Uterus (tissue), 4 donors: ENCODE measurements at places on chromosomes 13 and 19.
A peak's percentile ranks its signal among the peaks of the same experiment; 100 is the strongest.

DNA sequence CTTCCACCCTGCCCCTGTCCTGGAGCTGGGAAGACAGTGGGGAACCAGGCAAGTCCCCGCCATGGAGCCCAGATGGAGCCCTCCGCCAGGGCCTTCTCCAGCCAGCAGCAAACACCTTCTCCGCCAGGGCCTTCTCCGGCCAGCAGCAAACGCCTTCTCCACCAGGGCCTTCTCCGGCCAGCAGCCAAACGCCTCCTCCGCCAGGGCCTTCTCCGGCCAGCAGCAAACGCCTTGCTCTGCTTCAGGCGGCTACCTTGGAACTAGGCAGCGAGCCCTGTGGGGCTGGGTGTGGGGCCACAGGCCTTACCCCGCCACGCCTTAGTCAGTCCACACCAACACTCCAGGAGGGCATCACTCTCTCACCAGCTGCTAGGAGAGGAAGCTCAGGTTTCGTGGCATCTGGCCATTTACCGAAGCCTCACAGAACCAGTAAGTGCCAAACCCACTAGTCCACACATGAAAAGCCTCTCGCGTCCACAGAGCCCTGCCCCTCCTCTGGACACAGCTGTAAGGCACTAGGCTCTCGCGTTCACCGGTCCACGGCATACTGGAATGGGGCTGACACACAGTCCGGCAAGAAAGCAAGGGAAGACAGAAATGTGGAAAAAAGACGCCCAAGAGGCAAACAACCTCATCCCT is 41.0 kb downstream of the MLLT1 start:
- peak; percentile 78 for DNase-seq

- no peak for DNase-seq
Observed at GRCh38 chr13:79562557-79562956, 81.6 kb downstream of the NDFIP2 start.

- no peak for DNase-seq
Observed at GRCh38 chr19:42422901-42423461, 4.2 kb downstream of the LIPE start.

DNA sequence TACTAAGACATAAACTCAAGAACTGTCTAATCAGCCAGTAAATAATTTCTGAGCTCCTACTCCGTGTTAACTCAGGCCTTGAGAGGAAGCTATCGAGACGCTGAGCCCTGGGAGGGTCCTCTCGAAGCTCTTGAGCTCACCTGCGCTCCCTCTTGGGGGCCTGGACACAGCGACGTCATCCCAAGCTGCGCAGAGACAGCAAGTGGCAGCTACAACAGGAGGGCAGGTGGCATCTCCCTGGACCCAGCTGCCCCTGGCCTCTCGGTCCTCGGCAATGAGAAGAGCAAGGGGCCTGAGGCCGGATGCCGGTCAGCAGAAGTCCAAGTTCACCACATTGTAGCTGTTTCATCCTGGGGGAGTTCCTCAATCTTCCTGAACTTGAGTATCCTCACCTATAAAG is 30.5 kb upstream of the TUBGCP3 start:
- no peak for DNase-seq

DNA sequence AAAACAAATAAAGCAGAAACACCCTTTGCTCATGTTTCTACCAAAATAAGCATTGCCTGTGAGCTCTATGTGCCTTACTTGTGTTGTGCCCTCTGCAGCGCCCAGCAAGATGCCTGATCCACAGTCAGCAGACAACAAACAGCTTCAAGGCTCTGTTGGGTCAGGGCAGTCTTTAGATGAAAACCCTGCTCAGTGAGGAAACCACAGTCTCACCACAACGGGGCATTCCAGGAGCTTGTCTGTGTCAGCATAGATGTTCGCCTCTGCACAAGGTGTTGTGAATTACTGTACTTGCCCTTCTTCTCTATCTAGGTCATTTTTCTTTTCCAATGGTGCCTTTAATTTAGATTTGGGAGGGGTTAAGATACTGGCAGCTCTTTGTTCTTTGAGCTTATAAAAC is 251.9 kb downstream of the COL4A1 start:
- DNase-seq: no peak

GRCh38 chr13:36217456-36217855 is 3.1 kb upstream of the SOHLH2 start:
- DNase-seq: no peak

DNA sequence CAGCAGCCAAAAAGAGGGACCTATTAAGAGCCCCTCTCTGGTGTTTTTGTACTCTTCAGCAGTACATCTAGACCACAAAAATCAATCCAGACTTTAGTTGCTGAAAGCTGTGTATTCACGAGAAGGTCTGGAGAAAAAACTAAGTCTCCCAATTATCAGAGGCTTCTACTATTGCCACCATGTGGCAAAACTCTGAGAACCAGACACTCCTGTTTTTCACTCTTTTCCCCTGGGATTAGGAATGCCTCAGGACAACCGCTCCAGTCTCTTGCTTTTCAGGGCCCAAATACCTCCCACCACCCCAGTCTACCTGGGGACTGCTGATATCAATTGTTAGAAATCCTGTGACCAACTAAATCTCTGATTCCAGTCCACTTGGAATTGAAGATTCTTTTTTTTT is 30.1 kb upstream of the OBI1 start:
- no peak for DNase-seq

- no peak for DNase-seq
Observed at GRCh38 chr19:289651-290371, 1.4 kb downstream of the PLPP2 start.

DNA sequence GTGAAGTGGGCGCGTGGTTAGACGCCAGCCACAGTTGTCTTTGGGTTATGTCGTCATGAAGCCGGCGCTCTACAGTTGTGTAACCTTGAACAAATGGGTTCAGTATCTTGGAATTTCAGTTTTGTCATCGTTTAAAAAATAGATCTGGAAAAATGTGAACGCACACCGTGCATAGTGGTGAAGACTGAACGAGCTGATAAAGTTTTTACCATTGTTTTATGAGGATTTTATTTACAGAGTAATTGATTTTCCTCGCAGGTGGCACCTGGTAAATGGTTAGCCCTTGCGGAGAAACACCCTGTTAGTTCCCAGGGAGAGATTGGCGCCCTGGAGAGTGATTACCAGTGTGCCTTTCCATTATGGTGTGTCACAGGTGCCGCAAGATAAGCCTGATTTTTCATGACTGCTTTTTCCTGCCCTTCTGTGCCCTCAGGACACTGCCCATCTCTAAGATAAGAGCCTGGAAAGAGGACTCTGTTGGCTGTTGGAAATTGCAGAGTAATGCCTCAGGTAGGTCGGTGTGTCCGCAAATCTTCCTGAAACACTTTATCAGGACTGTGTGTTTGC is 577 bp downstream of the ZNF181 start:
- DNase-seq: no peak

- no peak for DNase-seq
Observed at GRCh38 chr13:25171517-25172302, at the start of gene AMER2. TSS of gene AMER2 (minus strand) at chr13:25172288. CDS start at chr13:25171619, 669 bp downstream.

- no peak for DNase-seq
Observed at GRCh38 chr19:33473653-33474305, 47.8 kb downstream of the PEPD start.

GRCh38 chr19:45418802-45419201 is 4.9 kb downstream of the ERCC1 start:
- no peak for DNase-seq

DNA sequence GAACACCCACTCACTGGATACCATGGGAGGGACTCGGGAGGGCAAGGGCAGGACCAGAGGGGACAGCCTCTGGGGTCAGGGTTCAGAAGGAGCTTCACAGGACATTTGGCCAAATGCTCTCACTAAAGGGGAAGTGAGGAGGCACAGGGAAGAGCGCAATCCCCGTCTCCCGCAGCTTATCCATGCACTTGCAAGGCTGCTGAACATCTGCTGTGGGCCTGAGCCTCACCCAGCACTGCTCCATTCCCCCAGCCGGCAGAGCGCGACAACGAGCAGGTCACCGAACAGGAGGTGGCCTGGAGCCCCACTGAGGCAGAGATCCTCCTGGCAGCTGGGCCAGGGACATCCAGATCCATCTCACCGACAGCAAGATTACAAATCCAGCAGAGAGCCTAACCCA is 23.3 kb downstream of the ELAVL1 start:
- no peak for DNase-seq

DNA sequence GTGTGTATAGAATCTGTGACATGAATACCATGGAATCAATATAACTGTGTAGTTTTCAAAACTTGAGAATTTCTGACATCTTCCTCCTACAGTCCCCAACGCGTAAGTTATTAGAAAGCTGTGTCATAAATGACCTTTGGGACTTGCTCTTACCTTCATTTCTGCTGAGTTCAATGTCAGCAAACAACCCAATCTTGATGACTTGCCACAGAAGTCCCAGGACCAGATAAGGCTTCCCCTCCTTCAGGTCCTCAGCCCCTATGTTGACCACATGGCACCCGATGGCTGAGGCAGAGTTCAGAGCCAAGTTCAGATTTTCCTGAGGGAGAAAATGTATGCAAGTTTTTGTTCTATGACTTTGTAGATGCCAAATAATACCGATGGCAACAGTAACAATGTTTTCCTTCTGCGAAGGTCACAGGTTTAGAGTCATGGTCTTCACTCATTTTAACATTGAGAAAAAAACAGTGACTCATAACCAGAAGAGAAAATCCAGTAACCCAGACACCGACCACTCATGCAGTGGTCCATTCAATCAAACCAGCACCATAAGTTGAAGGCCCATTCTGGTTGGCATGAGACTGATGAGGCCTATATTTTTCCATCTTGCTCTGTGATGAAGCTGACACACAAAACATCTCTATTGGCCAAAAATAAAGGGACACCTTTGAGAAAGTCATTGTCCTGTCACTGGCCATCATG is 29.2 kb downstream of the LCP1 start:
- DNase-seq: no peak

DNA sequence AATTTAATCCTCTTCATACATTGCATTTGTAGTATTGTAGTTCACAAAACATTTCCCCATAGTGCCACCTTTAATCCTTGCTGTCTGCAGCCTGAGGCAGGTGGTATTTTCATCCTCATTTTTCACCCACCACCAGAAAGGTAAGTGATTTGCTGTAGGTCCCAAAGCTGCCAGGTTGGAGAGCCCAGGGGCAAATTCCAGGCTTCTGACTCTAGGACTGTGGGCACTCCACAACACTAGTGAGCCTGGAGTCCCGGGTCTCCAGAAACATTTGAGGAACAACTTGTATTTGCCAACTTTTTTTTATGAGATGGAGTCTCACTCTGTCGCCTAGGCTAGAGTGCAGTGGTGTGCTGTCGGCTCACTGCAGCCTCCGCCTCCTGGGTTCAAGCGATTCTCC is 6.2 kb downstream of the ILF3 start:
- DNase-seq: no peak

GRCh38 chr13:51501096-51501495 is 48.3 kb upstream of the INTS6 start:
- DNase-seq: no peak

- DNase-seq: no peak
Observed at GRCh38 chr13:23202383-23202782, 21.6 kb downstream of the SGCG start.

DNA sequence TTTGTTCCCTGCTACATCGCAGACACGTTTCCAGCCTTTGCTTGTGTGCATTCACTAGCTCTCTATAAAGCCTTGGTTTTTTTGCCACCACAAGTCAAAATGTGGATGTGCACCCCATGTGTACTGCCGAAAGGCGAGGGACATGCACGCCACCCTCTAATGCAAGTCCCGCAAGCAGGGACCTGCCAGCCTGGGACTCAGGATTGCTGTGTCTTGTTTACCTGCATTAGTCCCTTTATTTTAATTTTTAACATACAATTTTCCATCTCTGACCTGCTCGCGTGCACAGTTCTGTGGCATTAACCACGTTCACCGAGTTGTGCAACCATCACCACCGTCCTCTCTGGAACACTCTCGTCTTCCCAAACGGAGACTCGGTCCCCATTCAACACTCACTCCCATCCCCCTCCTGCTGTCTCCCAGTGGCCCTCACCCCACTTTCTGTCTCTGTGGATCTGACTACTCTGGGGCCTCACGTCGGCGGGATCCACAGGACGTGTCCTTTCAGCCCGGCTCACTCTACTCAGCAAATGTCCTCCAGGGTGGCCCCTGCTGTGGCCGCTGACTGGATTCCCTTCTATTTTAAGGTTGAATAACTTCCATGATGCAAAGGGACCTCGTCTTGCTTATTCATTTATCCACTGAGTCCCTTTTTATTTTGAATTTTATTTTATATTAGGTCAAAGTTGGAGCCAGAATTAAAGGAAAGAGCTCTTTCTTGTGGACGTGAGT is 58.4 kb downstream of the RASA3 start:
- no peak for DNase-seq

DNA sequence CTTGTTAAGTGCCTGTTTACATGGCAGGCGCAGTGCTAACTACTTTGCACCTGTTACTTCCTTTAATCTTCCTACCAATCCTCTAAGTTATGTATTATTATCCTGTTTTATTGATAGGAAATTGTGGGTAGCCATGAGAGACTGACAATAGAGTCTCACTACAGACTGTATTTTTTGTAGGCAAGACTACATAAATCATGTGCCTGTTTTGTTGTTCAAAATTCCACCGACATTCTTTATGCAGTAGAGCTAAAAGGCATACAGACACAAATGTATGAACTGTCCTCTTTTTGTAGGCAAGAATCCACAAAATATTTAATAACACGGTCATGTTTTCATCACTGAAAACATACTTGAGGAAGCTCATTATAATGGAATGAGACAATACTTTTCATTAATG is 205.5 kb downstream of the NALCN start:
- no peak for DNase-seq

GRCh38 chr19:55418185-55418584 is 10.6 kb upstream of the UBE2S start:
- DNase-seq: peak; percentile 33

DNA sequence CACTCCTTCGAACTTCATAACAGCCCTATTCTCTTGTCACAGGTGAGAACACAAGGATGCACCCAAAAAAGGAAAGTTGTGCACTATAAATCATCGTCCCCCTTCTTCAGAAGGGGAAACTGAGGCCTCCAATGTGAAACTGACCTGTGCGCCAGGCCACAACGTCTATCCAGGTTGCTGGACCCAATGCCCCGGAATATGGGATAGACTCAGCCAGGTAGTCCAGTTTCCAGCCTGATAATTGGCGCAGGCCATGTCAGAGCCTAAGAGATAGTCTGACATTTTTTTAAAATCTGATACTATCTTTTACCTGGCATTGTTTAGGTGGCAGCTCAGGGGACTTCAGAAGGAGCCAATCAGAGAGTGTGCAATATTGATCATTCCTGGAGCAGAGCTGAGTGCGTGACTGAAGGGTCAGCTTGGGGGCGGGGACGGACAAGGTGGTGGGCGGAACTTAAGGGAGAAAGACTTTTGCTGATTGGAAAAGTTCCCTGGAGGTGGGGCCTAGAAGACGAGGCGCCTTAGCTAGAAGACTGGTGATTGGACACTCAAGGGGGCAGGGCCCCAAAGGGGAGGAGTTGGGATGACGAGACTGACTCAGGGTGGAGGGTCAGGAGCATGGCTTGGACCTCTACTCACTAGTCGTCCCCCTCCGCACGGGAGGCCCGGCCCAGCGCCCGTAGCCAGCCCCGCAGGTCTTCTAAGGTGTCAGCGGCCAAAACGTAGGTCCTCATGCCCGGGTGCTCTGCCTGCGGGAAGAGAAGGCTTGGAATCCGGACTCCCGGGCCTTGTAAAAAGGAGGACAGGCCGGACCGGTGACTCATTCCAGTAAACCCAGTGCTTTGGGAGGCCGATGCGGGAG is 8.5 kb downstream of the PLEKHA4 start:
- DNase-seq: no peak
